ENCODE measurements at places on chromosomes 3 and 15.
A peak's percentile ranks its signal among the peaks of the same experiment; 100 is the strongest.

DNA sequence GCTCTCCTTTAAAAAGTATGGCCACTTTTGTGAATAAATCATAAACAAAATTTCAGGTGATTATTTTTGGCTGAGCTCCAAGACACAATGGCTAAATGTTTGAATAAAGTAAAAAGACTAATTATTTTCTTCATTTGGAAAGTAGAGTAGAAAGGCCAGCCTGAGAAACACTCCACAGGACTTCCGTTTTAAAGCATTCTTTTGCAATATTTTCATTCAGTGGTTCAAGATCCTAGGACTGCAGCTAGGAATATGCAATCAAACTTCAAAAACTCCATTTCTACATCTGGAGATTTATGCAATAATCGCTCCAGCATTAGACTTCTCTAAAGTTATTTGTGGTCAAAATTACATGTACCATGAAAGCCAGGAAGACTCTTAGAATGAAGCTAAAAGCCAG is 62.8 kb downstream of the MECOM start:
- no peak for DNase-seq

GRCh38 chr3:136584728-136585127 is 167.4 kb downstream of the STAG1 start:
- no peak for DNase-seq

- DNase-seq = no peak
These were observed 63.8 kb upstream of the SNRPA1 start for GRCh38 chr15:101358895-101359294.

DNA sequence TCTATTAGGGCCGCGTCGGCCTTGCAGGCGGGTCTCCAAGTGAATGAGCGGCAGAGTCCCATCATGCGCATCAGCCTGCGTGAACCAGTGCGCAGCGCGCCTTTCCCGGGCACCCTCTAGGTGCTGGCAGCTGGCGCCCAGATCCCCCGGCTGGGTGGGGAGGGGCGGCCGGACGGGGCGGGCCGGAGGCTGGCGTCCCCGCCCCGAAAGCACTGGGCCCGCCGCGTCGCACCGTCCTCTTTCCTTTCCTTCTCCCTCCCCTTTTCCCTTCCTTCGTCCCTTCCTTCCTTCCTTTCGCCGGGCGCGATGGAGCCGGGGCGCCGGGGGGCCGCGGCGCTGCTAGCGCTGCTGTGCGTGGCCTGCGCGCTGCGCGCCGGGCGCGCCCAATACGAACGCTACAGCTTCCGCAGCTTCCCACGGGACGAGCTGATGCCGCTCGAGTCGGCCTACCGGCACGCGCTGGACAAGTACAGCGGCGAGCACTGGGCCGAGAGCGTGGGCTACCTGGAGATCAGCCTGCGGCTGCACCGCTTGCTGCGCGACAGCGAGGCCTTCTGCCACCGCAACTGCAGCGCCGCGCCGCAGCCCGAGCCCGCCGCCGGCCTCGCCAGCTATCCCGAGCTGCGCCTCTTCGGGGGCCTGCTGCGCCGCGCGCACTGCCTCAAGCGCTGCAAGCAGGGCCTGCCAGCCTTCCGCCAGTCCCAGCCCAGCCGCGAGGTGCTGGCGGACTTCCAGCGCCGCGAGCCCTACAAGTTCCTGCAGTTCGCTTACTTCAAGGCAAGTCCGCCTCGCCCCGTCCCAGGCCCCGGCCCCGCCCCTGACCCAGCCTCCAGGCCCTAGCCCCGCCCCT is at the start of gene CRTAP:
Gene CRTAP (plus strand): TSS at position 243 of the 850 bp plus-strand sequence. CDS start 64 bp downstream, at position 307.
- peak; percentile 92 for DNase-seq

GRCh38 chr3:146625186-146625775 is 20.1 kb upstream of the PLSCR5 start:
- peak; percentile 6 for DNase-seq

- no peak for DNase-seq
These were observed 4.1 kb downstream of the ZNF717 start for GRCh38 chr3:75781079-75781745.

- DNase-seq = no peak
These were observed 261.7 kb downstream of the PLOD2 start for GRCh38 chr3:145899241-145899640.
